Cardiac septum (tissue), 1 donor: ENCODE measurements at places on chromosomes 12 and 14.

GRCh38 chr12:50662116-50662510 lies 101.8 kb upstream of the ATF1 start:
- DNase-seq = no peak

DNA sequence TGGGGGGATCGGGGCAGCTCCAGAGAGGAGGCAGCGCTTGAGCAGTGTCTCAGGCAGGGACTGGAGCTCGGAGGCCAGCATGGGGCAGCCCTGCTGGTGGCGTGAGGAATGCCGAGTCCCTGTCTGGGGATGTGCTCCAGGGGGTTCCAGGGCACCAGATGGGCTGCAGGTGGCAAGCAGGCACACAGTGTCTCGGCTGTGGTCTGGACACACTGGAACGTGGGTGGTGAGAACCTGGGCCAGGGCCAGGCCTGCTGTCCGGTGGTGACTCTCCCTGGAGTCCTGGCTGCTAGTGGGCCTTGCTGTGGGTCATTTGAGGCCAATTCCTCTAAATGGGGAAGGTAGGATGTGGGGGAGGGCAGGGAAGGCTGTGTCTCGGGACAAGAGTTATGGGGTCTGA lies 199.4 kb upstream of the RTL1 start:
- DNase-seq = peak; percentile 46

GRCh38 chr12:117367006-117367638 lies 5.7 kb upstream of the NOS1 start:
- DNase-seq = peak; percentile 80

- DNase-seq = no peak
Observed at GRCh38 chr14:22380571-22381407, 208.2 kb downstream of the DAD1 start.

DNA sequence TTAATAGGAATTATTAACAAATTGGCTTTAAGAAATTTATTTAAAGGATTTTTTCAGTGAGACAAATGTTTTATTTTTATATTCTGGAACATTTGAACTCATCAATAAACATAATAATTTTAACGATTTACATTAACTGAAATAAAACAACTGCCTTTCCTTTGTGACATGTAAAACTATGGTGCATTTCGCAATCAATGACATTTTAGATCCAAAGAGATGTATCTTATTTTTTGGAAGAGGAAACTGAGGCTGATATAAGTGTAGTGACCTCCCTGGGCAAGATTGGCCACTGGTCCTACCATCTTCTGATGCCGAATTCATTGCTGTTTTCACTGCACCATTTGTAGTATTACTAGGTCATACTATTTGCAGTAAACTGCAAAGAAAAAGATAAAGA lies 2.5 kb upstream of the RNU6-8 start:
- no peak for DNase-seq
